ENCODE measurements at places on chromosomes 1 and 21. TPM values are rescaled to one million over a fixed set of nuclear protein-coding genes. Genes with fewer than 3 reads are reported as not detected.
A peak's percentile ranks its signal among the peaks of the same experiment; 100 is the strongest.

DNA sequence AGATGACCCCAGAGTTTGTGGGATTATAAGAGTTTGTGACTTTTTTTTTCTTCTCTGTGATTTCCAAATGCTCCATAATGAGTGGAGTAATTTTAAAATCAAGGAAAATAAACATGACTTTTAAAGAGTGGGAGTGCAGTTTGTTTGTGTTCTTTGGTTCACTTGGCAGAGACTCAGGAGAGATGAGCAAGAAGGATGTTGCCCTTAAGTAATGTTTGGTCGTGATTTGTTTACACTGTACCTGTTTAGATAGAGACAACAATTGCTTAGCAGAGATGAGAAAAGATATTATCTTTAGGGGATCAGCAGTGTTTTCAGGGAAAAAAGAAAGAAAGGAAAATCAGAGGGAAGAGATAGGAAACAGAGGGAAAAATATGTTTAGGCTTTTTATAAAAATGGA lies 170.8 kb downstream of the ADSS2 start:
- no peaks in the 10 kb centered on the region for H3K27me3 ChIP-seq
- H3K36me3 ChIP-seq, result no peaks in the 10 kb centered on the region
- peaks cover 10% of the 10 kb centered on the region for H3K4me1 ChIP-seq
- H3K27ac ChIP-seq, result no peak overlapping the region
- no peak overlapping the region for H3K4me3 ChIP-seq

- H3K27ac ChIP-seq, result no peak overlapping the region
- H3K4me1 ChIP-seq, result no peaks in the 10 kb centered on the region
- no peaks in the 10 kb centered on the region for H3K36me3 ChIP-seq
- H3K27me3 ChIP-seq, result no peaks in the 10 kb centered on the region
Observed at GRCh38 chr1:4854367-4854766, 200.0 kb downstream of the AJAP1 start.

Gene C1orf53
- total RNA-seq, result 14.2 TPM

Gene C1QC
- not detected for total RNA-seq

DNA sequence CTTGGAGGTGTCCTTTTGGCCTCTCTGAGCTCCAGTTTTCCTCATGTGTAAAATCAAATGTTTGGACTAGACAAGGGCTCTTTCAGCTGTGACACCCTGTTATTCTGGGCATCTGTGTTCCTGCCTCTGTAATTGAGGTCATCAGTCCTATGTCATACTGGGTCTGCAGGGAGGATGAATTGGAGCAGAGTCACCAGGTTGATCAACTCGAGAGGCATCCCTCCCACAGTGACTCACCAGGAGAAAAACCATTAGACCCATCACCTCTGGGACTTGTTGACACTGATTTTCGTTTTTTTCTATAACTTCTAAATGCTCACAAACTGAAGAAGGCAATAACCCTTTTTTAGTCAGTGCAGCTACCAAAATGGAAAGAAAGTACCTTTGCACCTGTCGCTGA lies 82.2 kb downstream of the ST6GALNAC5 start:
- no peaks in the 10 kb centered on the region for H3K27me3 ChIP-seq
- H3K27ac ChIP-seq, result no peak overlapping the region
- H3K4me3 ChIP-seq, result no peak overlapping the region

Gene TMEM54
- total RNA-seq, result 95.9 TPM

- H3K36me3 ChIP-seq, result no peaks in the 10 kb centered on the region
- H3K27ac ChIP-seq, result no peak overlapping the region
- no peaks in the 10 kb centered on the region for H3K4me1 ChIP-seq
- H3K4me3 ChIP-seq, result no peak overlapping the region
- H3K27me3 ChIP-seq, result no peaks in the 10 kb centered on the region
- DNase-seq, result no peak
Observed at GRCh38 chr1:53073868-53074311, 11.9 kb downstream of the PODN start.

GRCh38 chr1:41520951-41521752 lies 36.7 kb upstream of the EDN2 start:
- H3K36me3 ChIP-seq, result no peaks in the 10 kb centered on the region
- peaks cover 7% of the 10 kb centered on the region for H3K4me1 ChIP-seq
- H3K4me3 ChIP-seq, result no peak overlapping the region
- H3K27me3 ChIP-seq, result peaks cover 16% of the 10 kb centered on the region
- no peak for DNase-seq

- H3K4me3 ChIP-seq, result no peak overlapping the region
- peaks cover 10% of the 10 kb centered on the region for H3K4me1 ChIP-seq
- no peak overlapping the region for H3K27ac ChIP-seq
- DNase-seq, result peak; percentile 87
Observed at GRCh38 chr1:205523891-205524793, 19.7 kb downstream of the CDK18 start.

DNA sequence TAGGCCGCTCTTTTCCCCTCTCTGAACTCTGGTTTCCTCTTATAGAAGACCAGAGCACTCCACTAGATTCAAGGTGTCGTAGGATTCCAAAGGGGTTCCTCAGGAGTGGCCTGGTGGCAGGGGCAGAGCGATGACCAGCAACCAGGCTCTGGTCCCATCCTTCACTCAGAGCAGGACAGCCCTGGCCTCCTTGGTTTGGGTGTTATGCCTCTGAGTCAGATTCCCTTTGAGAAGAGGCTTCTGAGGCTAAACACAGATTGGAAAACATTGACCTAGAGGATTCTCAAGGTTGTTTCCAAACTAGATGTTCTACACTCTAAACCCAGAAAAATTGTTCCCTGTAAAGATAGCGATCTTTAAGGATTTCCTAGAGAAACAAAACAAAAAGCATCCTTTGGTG lies 49.8 kb upstream of the IKBKE start:
- H3K4me1 ChIP-seq, result peaks cover 13% of the 10 kb centered on the region
- H3K27me3 ChIP-seq, result no peaks in the 10 kb centered on the region
- DNase-seq, result no peak
- H3K36me3 ChIP-seq, result peaks cover 10% of the 10 kb centered on the region
- no peak overlapping the region for H3K4me3 ChIP-seq
